RKO (cell line): ENCODE measurements at places on chromosomes 3 and 15.

GRCh38 chr15:31461911-31462480, 135.4 kb downstream of the KLF13 start:
- no peak for DNase-seq

DNA sequence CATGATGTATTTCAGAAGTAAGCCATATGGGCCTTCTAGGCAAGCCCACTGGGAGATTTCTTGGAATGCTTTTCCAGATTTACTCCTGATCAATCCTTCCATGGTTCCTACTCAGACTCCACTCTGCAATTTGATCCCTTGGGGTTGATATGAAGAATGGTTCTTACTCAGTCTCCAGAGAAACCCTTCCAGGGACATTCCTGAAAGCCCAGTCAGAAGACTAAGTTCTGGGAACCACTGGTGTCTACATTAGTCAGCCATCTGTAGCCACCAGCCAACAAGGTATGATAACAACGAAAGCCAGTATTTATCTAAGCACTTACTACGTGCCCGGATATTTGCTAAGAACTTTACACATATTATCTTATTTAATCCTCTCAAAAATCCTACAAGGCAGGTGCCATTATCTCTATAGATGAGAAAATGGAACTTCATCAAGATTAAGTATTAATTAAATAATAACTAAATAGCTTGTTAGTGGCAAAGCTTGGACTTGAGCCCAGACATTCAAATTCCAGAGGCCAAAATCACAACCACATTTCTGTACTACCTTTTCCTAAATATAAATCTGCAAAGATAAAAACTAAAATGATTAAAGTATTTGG, 32.7 kb downstream of the ZNF385D start:
- no peak for DNase-seq

DNA sequence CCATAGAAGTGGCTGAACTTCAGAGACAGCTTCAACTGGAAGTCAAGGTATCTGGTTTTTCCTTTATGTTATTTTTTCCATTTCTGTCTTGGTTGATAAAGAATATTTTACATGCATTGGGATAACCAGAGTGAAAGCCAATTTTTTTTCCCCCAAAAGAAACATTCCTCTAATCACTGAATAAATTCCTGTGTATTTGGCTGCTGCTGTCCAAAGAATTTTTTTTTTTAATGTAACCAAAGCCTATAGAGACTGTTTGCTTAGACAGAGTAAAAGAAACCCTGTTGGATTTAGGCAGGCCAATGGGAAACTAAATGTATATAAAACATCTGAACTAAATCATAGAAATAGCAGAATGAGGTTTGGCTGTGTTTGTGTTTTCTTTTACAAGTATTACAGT, 75.2 kb downstream of the CGNL1 start:
- DNase-seq = no peak

GRCh38 chr15:90087454-90088154, 14.7 kb downstream of the IDH2 start:
- DNase-seq = peak; percentile 34

- DNase-seq = no peak
Observed at GRCh38 chr15:96882121-96882772, 551.7 kb downstream of the NR2F2 start.

- DNase-seq = peak; percentile 77
Observed at GRCh38 chr3:107450254-107450893, 72.4 kb upstream of the BBX start.

DNA sequence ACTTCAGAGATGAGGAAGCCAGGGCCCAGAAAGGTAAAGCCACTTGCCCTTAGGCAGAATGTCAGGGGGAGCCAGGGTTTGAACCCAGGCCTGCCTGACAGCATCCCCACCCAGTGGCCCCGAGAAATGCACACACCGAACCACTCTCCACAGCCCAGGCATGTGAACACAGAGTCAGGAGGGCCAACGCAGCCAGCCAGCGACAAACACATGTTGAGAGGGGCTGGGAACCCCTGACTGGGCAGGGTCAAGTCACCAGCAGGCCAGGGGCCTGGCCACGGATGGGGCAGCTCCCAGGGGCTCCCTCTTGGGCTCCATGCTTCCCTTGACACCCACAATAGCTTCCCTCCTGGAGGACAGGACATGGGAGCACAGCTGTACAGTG, 5.1 kb upstream of the GRIP2 start:
- DNase-seq = no peak

DNA sequence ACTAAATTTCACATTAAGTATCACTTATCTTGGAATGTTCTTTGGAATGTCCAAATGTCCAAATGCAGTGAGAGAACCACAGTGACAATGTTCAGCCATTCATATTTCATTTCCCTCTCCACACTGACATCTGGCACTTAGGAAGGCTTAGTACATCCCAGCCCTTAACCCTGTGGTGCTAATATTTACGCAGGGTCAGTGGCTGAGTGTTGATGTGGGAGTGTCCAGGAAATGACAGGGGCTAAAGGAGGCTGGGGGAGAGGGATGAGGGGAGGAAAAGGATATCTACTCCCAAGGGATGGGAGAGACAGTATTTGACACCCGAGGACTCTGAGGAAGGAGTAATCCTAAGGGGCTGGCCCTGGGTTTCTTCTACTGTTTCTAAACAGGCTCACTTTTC, 14.1 kb upstream of the CCR4 start:
- DNase-seq = no peak

DNA sequence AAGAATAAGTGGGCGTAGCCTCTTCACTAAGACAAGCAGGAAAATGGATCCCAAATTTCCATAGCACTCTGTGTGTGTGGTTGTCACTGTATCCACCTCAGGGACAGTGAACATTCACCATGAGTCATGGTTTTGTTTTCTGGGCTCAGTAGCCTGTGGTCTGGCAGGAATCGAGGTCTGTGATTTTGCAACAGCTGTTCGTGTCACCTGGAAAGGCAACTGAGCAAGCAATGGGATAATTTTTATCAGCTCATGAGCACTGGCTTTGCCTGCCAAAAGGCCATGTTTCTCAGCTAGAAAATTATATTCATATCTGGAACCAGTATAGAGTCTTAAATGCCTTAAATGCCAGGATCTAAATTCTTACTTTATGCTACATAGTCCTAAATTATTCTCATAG, 60.9 kb downstream of the STRIT1 start:
- peak; percentile 39 for DNase-seq

DNA sequence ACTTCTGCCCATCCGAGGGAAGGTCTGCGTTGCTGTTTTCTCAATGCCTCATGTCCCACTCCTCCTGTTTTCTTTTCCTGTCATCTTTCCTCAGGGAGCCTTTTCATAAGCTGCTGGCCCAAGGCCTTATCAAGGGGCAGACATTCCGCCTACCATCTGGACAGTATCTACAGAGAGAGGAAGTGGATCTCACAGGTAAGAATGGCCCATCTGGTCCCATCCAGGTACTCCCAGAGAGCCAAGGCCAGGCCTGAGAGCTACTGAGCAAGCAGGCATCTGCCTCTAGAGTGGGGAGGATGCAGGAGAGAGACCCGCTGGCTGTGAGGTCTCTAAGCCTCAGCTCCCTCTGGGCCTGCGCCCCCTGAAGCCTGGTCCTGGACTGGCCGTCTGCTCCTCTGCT, 81.5 kb upstream of the LIMD1 start:
- no peak for DNase-seq

- no peak for DNase-seq
Observed at GRCh38 chr3:60240492-60240891, 1010.8 kb downstream of the FHIT start.

DNA sequence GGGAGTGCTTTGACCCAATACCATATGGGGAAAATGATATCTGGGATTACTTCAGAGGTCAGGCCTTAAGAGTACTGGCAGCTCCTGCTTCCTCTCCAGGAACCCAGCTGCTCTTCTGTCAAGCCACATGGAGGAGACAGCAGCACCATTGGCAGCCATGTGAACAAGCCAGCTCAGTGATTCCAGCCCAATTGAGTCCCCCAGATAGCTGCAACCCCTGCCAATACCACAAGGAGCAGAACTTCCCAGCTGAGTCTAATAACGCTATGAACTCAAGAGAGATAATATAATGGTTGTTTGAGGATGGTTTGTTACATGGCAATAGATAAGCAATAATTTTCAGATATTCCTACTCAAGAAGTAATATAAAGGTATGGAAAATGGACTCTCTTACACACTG, 126.8 kb upstream of the CPNE4 start:
- peak; percentile 15 for DNase-seq

GRCh38 chr3:156892701-156893100, 66.5 kb downstream of the LEKR1 start:
- DNase-seq = peak; percentile 60

GRCh38 chr15:88617031-88617722, 4.0 kb upstream of the AEN start:
- DNase-seq = no peak

GRCh38 chr15:84741121-84741520, 7.3 kb upstream of the ZNF592 start:
- no peak for DNase-seq

DNA sequence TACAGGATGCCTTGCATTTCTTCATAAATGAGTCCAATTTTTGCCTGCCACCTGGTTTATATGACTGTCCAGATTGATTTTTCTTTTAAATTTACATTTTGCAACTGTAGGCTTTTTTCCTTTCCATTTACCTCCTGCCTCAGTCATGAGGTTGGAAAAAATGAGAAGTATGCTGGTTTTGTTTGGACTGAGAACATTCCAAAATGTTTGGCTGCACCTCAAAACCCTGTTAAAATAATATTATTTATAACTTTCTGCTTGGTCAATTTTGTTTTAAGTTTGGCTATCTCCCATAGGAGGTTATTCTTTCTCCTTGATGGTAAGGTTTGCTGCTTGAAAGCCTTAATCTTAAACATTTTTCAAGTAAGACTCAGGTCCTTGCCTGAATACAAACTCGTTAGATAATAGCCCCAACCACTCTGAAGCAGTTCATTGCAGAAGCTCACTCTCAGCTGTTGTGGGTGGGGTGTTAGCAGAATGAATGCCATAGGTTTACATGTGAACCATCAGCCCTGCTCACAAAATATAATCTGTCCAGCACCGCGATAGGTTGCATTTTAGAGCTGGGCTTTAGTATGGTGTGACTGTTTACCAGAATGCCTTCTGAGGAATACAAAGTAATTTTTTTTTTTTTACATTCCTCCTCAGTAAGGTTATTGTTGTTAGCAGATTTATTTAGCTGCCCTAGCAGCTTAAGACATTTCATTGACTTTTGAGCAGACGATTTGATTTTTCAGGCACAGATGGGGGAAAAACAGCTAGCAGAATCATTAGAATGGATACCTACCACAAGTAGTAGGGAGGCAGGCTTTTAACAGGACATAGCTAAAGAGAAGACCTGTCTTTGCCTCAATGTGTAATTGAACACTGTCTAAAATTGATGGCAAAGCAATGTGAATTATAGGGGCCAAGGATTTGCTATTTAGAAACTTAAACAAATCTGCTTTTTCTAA, 630.8 kb upstream of the KCNMB2 start:
- DNase-seq = no peak

DNA sequence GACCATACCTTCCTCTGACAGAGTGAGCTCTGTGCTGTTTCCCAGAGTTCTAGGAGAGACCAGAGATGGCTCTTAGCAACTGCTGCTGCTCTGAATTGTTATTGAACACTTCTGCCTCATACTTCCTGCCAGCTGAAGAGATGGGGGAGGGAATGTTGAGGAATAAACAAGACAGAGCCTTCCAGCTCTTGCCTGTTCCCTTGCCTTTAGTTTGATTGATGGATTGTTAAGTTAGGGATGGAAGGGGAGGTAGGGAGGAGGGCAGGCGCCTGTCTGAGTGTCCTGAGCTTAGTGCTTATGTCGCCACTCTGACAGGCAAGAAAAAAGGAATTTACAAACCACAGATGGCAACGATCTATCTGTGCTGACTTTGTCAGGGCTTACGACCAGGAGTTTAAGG, 42.8 kb downstream of the ZNF609 start:
- DNase-seq = no peak

DNA sequence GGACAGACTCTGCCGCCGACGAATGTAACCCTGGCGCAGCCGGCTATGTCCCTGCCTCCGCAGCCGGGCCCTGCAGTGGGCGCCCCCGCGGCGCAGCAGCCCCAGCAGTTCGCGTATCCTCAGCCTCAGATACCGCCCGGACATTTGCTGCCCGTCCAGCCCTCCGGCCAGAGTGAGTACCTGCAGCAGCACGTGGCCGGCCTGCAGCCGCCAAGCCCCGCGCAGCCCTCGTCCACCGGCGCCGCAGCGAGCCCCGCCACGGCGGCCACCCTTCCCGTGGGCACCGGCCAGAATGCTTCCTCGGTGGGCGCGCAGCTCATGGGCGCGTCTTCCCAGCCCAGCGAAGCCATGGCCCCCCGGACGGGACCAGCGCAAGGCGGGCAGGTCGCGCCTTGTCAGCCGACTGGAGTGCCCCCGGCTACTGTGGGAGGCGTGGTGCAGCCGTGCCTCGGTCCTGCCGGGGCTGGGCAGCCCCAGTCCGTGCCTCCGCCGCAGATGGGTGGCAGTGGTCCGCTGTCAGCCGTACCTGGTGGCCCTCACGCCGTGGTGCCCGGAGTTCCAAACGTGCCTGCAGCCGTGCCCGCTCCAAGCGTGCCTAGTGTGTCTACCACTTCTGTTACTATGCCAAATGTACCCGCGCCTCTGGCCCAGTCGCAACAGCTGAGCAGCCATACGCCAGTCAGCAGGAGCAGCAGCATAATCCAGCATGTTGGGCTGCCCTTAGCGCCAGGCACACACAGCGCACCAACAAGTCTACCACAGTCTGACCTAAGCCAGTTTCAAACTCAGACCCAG, 2.4 kb downstream of the TSC22D2 start:
- peak; percentile 73 for DNase-seq

- no peak for DNase-seq
Observed at GRCh38 chr15:38538328-38539007, 26.1 kb downstream of the RASGRP1 start.

- no peak for DNase-seq
Observed at GRCh38 chr15:40369971-40370370, 12.0 kb downstream of the DISP2 start.

DNA sequence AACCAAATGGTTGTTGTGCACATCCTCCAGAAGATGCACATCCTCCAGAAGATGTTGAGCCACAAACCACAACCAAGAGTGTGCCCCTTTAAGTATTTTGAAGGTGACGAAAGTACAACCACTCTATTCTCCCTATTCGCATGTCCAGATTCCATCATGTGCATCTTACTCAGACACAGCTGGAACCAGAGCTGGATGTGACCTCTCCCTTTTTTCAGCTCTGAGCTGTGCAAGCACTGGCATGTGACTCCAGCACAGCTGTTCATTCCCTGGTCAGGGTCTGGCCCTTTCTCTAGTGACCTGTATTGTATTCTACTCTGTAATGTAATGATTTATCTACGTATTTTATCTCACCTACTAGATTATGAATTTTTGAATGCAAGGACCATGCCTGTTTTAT, 29.3 kb upstream of the DLG1 start:
- peak; percentile 26 for DNase-seq

- no peak for DNase-seq
Observed at GRCh38 chr3:18992709-18993108, 155.6 kb upstream of the KCNH8 start.

GRCh38 chr3:51502562-51502910, 2.7 kb upstream of the DCAF1 start:
- no peak for DNase-seq

GRCh38 chr3:138417559-138417982, 16.8 kb upstream of the ESYT3 start:
- peak; percentile 82 for DNase-seq

GRCh38 chr15:85381850-85382751, 1.7 kb downstream of the AKAP13 start:
- DNase-seq = no peak
